ENCODE measurements at places on chromosomes 7 and 10.

DNA sequence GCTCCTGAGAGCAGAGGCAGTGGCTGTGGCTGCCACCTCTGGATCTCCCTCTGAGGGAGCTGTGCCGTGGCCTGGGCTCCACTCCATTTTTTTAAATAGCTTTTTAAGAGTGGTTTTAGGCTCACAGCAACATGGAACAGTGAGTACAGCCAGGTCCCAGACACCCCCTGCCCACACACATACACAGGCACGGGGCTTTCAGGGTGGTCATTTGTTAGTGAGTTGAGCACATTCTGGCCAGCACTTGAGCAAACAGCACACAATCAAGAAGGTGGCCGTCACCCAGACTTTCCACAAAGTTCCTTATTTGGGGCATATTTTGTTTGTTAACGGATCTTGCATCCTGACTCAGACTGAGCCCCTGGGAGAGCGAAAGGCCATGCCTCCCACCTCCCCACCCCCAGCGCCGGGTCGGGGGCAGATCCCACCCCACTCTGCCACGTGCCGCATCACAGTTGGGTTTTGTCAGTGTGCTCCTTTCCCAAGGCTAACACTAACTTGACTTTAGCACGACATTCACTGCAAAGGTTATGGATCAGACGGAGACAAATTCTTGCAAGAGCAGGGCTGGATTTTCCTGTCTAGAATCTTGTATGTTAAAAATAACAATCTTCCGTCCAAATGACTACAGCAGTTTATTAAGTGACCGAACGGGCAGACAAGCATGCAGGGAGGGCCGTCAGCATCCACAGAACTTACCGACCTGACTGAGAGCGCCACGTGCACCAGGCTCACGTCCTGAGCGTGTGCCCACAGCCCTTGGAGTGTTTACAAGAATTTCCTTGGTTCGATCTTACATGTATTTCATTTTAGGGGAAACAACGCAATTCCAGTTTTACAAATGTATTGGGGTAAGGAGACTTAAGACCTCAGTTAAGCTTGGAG is 156.5 kb upstream of the NPS start:
- no peak for DNase-seq

DNA sequence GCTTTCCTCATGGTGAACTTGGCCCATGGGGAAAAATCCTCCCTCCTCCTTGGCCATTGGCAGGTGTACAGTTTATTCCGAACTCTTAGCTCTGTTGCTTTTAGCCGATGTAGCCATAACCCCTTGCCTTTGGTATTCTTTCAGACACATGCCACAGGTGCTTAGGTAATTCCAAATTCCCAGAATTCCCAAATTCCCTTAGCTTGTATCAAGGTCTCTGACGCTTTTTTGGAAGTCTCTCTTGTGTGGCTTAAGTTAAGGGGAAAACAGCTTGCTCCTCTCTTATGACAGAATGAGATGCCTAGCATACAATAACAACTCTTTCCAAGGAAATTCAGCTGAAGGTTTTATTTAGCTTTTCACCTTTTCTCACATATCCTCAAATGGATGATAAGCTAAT is 68.0 kb downstream of the SUGCT start:
- DNase-seq = no peak

GRCh38 chr10:113987805-113988204 is 55.9 kb upstream of the ADRB1 start:
- DNase-seq = no peak

- no peak for DNase-seq
Observed at GRCh38 chr7:7739204-7740036, 21.0 kb upstream of the RPA3 start.

- no peak for DNase-seq
Observed at GRCh38 chr7:131948434-131949053, 392.1 kb upstream of the PODXL start.

DNA sequence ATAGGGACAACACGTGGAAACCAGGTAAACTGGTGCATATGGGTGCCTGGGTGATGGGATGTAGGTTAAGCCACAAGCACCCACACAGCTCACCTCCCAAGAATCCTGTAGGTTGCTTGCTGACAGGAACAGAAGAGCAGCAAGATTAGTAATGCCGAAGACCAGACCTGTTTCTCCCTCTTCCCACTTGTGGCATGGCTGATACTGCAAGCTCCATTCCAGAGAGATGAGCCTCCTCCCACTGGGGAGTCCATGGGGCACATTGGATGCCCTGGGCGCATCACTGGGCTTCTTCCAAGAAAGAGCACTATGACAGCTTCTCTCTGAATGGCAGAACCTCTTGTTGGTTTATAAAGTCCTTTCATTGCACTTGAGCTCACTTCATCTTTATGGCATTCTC is 44.4 kb upstream of the LOXL4 start:
- no peak for DNase-seq

- no peak for DNase-seq
Observed at GRCh38 chr10:75250934-75251333, 15.2 kb upstream of the COMTD1 start.

GRCh38 chr10:62803724-62804355 is 680 bp upstream of the ADO start:
- DNase-seq = no peak

DNA sequence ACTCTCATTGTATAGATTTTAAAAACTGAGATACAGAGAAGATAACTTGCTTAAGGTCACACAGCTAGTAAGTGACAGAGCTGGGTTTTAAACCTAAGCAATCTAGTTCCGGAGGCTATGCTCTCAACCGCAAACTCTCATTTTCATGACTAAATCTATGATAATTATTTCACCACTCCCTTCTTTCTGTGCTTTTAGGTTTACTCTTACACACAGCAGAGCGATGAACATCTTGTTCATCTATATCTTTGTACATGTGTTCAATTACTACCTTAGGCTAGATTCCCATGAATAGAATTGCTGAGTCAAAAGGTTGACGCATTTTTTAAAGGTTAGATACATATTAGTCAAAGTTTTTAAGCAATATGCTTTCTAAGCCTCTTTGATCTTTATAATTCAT is 154.8 kb downstream of the CHN2 start:
- no peak for DNase-seq

DNA sequence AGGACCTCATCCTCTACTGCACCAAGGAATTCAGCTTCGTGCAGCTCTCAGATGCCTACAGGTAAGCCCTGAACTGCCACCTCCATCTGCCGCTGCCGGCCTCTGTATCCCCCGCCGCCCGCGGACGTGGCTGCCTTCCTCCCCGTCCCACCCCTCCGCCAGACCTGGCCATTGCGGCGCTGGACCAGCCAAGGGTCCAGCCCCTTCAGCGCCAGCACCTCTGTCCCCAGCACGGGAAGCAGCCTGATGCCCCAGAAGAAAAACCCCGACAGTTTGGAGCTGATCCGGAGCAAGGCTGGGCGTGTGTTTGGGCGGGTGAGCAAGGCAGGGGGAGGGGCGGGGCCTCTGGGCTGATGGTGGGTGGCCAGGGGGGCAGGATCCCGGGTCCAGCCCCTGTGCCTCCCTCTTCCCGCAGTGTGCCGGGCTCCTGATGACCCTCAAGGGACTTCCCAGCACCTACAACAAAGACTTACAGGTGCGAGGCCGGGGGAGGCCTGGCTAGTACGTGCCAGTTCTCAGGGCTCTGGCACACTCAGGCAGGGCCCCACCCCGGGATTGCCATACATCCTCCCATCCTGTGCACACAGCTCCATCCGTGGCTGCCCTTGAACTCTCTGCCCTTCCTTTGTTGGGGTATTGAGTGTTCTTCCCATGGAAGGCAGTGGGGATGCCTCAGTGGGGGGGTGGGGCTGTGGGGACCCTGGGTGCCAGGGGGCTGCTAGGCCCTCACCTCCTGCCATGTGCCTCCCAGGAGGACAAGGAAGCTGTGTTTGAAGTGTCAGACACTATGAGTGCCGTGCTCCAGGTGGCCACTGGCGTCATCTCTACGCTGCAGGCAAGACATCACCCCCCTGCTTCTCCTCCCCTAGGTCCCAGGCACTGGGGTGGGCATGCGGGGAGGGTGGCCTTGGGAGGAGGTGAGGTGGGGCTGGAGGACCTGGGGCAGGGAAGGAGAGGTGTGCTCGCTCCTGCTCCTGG is 13.5 kb downstream of the ASL start:
- DNase-seq = no peak

GRCh38 chr7:77866786-77867536 is 68.4 kb downstream of the PHTF2 start:
- DNase-seq = no peak

GRCh38 chr7:127598318-127598717 is 4.8 kb downstream of the FSCN3 start:
- DNase-seq = no peak

DNA sequence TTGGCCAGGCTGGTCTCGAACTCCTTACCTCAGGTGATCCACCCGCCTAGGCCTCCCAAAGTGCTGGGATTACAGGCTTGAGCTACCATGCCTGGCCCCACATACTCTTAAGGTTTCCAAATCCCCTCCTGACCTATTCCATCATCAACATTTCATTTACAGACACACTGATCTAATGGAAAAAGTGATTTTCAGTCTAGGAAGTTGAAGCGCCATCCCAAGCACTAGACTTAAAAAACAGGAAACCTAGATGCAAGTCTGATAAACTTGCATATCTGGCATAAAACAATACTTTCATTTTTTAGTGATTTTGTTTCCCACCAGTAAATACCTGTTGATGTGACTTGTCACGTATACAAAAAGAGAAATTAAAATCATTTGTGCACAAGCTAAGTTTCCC is 44.0 kb downstream of the DNMBP start:
- no peak for DNase-seq

- no peak for DNase-seq
Observed at GRCh38 chr10:75472685-75473084, 41.3 kb downstream of the LRMDA start.

DNA sequence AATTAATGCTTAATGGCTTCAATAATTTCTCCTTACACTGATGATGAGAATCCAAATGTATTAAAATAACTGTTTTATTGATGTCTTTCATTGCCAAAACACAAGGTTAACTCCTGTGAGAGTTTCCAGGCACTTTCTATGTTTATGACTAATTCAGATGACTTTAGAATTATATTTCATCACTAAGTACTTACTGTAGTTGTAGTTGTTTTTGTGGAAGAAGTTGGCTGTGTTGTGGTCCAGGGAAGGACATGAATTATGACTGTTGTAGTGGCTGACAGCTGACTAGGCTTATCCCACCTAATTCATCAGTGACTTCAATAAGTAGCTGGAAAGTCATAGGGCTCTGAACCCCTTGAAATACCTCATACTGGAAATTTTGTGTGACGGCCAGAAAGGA is 254.8 kb downstream of the HGF start:
- DNase-seq = no peak

- no peak for DNase-seq
Observed at GRCh38 chr10:71128311-71128980, 83.9 kb upstream of the UNC5B start.

DNA sequence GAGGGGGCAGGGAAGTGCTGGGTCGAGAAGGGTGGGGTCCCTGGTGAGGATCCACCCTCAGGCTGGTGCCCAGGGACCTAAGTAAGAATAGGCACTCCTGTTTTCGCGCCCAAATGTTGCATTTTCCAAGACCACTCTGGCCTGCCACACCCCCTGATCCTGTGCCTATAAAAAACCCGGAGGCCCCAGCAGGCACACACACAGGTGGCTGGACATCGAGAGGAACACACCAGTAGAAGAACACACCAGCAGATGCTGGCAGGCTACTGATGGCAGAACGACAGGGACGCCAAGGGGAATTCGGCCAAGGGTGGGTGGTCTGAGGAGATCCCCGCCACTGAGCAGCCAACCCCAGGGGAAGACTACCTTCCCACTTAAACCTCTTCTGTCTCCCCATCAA is 633.9 kb upstream of the POT1 start:
- DNase-seq = no peak

GRCh38 chr7:47968847-47969774 is 10.3 kb downstream of the HUS1 start:
- DNase-seq = peak; percentile 33

- DNase-seq = no peak
Observed at GRCh38 chr10:23418051-23418681, 20.7 kb upstream of the OTUD1 start.

DNA sequence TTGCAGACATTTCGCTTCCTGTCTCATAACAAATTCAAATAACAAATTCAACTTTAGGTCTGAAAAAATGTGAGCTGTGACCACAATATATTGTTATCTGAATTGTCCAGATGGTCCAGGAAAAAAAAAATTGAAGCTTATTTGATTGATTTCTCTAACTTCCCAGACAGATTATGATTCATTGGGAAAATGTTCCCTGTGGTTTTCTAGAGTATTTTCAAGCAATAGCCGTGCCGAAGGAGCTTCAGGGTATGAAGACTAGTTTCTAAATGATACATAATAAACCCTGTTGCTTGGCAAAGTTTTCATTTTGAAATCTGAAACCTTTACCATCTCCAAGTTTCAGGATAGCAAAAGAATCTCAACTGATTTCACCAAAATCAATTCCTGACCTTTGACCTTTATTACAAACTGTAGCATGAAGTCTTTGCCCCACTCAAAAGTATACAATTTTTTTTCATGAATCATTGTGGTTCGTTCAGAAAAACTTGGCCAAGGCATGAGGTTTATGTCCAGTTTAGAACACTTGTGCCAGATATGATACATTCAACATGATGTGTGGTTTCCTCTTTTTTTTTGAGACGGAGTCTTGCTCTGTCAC is 109.9 kb downstream of the JCAD start:
- no peak for DNase-seq

GRCh38 chr10:21299330-21299729 is 226.2 kb downstream of the SKIDA1 start:
- no peak for DNase-seq

GRCh38 chr7:88224601-88225275 is 4.9 kb upstream of the SRI start:
- DNase-seq = no peak

DNA sequence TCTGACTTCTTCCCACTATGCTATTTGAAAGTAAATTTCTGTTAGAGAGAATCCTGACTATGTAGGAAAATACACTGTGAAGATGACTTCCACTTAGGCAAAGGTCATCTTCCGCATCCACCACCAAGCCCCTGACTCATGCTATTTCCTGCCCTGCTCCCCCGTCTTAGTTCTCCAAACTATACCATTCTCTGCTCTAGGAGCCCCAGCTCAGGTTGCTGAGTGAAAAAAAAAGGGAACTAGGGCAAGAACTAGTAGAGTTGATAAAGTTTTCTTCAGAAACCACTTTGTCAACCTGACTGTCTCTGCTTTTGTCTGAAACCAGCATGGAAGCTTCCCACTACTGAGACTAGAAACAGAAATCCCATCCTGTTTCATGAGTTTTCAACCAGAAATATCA is 96.9 kb downstream of the EVX1 start:
- DNase-seq = no peak

- no peak for DNase-seq
Observed at GRCh38 chr10:117275121-117275520, 34.2 kb downstream of the SLC18A2 start.

GRCh38 chr7:132430861-132431822 is 145.1 kb downstream of the PLXNA4 start:
- peak; percentile 11 for DNase-seq

- no peak for DNase-seq
Observed at GRCh38 chr7:78018641-78019446, 220.3 kb downstream of the PHTF2 start.

DNA sequence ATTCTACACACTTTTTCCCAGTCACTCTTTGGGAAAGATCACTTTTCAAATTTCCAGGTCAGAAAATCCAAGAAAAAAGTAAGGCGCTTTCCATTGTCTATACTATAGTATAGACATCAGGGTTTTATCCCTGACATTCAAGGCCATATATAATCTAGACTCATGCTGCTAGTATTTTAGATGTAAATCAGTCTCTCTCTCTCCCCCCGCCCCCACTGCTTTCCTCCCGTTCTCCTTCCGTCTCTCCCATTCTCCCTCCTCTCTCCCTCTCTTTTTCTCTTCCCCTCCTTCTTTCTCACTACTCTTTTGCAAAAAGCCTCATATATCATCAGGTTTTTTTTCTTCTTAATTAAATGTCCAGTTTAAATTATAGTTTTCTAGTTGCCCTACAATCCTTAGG is 154.8 kb downstream of the PHF14 start:
- DNase-seq = no peak
